ENCODE measurements at places on chromosomes 11 and 22.

DNA sequence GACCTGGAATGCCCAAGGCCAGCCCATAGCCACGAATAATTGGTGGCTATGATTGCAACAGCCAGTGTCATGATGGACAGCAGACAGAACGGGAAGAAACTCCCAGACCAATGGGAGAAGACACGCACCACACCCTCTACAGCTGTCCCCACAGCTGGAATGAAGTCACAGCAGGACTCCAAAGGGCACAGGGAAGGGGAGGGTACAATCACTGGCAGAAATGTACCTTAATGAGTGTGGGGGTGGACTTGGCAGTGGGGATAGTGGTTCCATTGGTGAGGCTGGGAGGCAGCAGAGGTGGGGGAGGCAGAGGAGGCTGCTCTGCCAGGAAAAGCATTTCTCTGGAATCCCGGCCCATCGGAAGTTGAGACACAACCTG, 52.9 kb downstream of the SGSM3 start:
- DNase-seq, result no peak

DNA sequence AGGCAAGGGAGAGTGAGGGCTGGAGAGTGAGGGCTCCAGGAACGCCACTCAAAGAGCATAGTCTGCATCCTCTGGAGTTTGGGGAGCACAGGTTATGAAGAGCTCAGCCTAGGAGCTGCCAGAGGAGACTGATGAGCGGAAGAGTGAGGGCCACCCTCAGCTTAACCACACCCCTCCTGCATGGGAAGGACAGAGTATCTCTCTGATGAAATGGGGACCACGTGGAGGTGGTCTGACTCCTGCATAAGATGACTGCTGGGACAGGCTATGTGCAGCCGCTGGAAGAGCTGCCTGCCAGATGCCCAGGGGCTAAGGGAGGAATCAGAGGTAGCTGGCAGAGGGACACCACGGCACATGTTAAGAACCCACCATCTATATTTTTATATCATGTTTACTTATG, 162.9 kb upstream of the POU2AF2 start:
- no peak for DNase-seq

- peak; percentile 34 for DNase-seq
These were observed 1517.5 kb upstream of the TENM4 start for GRCh38 chr11:80958361-80958760.

GRCh38 chr11:1959786-1960185, 12.7 kb downstream of the MRPL23 start:
- DNase-seq, result no peak

GRCh38 chr11:73374151-73374550, 2.0 kb upstream of the RELT start:
- peak; percentile 22 for DNase-seq

DNA sequence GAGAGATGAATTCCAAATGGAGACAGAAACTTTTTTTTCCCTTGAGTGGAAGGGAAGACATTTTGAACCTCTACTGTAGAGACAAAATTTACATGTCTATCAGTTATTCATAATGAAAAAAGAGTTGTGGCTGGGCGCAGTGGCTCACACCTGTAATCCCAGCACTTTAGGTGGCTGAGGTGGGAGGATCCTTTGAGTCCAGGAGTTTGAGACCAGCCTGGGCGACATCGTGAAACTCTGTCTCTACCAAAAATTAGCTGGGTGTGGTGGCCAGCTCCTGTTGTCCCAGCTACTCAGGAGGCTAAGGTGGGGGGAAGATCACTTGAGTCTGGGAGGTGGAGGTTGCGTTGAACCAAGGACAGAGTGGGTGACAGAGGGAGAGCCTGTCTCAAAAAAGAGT, 4.1 kb downstream of the EED start:
- DNase-seq, result no peak

GRCh38 chr11:108221911-108222573, 396 bp downstream of the NPAT start:
- no peak for DNase-seq

- DNase-seq, result no peak
These were observed 34.2 kb downstream of the MICAL2 start for GRCh38 chr11:12144330-12145174.

- no peak for DNase-seq
These were observed 825.6 kb downstream of the TBC1D22A start for GRCh38 chr22:47587861-47588577.

- no peak for DNase-seq
These were observed 532 bp downstream of the BET1L start for GRCh38 chr11:206526-207207.

- peak; percentile 17 for DNase-seq
These were observed 737 bp downstream of the PPP2R1B start for GRCh38 chr11:111765320-111765983.

- no peak for DNase-seq
These were observed 143.6 kb upstream of the POU2AF2 start for GRCh38 chr11:111101881-111102280.

- no peak for DNase-seq
These were observed 156.1 kb upstream of the NECTIN1 start for GRCh38 chr11:119885067-119885466.

- DNase-seq, result no peak
These were observed 73.3 kb upstream of the WNT11 start for GRCh38 chr11:76279646-76280045.

DNA sequence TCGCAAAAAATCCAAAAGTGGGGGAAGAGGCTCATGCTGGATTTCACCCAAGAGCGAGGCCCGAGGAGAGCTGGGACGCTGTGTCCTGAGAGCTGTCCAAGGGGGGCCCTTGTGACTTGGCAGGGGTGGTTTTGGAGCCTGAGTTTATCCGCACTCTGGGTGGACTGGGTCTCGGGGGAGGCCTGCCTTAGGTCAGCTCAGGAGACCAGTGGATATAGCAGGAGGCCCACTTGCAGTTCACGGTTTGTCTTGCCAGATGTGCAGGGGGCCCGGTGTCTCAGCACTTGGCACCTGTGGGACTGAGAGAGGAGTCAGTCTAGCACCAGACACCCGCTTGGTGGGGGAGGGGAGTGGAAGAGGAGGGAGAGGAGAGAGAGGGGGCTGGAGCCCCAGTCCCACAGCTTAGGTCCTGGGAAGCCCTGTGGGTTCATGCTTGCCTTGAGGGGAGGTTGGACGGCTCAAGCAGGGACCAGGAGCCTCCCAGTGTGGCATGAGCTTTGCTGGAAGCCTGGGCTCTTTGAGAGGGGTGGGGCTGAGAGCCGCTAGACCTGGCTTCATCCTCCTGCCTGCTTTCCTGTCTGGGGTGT, 33.4 kb downstream of the PARVB start:
- no peak for DNase-seq

DNA sequence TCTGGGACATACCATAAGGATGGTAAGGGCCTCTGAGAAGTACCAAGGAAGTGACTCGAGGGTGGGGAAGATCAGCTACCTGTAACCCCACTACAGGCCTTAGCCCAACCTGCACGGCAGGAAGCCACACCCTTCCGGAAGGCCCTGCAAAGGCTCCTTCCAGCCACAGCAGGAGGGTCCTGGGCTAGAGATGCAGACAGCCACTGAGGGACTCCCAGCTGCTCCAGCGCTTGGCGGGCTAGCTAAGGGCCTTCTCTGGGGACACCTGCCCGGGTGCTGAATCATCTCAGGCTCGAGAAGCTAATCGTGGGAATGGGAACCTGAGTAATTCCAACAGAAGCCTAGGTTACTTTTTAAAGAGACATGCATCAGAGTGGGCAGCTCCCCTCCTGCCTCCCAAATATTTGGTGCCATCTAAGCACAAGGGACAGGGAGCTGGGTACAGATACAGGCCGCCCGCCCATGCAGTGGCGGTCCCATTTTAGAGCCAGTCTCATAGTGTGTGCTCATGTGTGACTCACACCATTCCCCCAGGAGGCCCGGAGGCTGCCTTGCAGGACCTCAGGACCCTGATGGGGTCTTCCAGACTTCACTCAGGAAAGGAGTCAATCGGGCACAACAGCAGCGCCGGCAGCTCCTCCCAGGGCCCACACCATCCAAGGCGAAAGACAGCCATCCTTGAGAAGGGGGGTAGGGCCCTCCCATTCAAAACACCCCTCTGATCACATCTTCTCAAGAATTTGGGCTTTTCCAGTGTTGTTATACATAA, 8.0 kb downstream of the MYH9 start:
- peak; percentile 51 for DNase-seq

GRCh38 chr11:63871962-63872799, 33.3 kb downstream of the MARK2 start:
- peak; percentile 99 for DNase-seq

- peak; percentile 89 for DNase-seq
These were observed 9.7 kb upstream of the THY1 start for GRCh38 chr11:119432484-119433357.

DNA sequence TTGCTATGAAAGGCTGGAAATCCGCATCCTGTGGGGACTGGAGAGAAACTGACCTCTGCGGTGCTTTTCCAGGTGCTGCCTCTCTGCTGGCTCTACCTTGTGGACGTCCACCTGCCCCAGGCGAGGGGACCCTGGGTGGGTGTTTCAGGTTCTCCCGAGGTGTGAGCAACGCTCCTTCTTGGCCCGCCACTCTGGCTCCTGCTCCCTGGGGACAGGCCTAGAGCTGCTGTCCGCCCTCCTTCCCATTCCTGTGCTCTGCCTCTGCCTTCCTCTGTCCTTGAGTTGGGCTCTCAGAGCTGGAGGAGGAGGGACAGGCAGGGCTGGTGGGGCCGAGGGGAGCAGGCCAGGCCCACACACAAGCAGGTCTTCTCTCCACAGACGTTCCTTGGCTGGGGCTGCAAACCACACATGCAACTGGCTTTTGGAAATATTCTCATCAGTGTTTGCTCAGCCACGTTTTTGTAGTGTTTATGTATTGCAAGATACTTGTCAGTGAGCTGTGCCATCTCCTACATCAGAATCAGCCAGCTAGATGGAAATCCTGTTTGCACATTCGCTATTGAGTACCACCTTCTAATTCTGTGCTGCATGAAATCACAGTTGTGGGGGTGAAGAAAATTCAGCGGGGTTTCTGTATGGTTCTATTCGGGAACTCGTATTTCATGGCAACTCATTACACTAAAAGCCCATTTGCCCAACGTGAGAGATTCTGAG, 1115.0 kb downstream of the BRD1 start:
- DNase-seq, result no peak

GRCh38 chr11:10657308-10658271, 36.0 kb downstream of the IRAG1 start:
- DNase-seq, result peak; percentile 62
